HCEC 1CT (cell line): ENCODE measurements at places on chromosomes 13 and 19.

DNA sequence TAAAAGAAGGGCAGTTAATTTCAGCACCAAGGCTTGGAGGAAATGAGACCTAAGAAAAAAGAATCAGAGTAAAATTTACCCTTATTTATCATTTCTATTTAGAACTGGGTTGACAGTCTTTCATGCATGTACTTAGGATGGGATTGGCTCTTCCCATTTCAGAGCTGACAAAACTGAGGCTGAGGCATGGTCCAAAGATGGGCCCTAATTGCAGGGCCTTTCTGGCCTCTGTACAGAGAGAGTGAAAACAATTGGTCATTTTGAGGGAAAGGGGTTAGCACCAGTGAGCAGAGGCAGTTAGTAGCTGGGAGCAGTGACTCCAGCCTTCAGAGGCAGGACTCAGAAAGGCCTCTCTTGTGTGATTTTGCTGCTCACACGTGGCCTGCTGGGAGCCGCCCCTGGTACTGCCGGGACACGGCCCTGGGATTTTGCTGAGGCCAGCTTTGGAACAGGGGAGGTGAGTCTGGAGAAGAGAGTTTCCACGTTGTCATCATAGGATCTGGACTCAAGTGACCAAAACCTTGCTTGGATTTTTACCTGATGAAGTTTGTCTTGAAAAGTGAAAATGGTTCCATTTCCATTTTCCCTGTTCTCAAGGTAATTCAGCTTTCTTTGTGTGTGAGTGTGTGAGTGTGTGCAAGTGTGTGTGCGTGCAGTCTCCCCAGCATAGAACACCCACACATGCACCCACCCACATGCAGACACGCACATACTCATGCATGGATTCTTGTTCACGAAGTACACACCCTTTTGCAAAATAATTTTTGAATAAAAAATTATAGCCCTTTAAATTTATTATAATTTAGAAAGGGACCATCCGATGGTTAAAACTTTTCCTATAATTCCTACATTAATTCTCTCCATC lies at the start of gene ZNF536:
Gene ZNF536 (plus strand): TSS at position 425 of the 865 bp plus-strand sequence. CDS start 71,179 bp downstream, outside the sequence.
- DNase-seq, result no peak

GRCh38 chr13:53014495-53015443 lies 13.8 kb upstream of the OLFM4 start:
- no peak for DNase-seq

- DNase-seq, result no peak
These were observed 3.1 kb downstream of the CDX2 start for GRCh38 chr13:27965740-27966640.

GRCh38 chr13:76884186-76884906 lies 1.9 kb downstream of the KCTD12 start:
- peak; percentile 66 for DNase-seq

- DNase-seq, result peak; percentile 34
These were observed 116.5 kb upstream of the FBXL3 start for GRCh38 chr13:77143431-77143830.

DNA sequence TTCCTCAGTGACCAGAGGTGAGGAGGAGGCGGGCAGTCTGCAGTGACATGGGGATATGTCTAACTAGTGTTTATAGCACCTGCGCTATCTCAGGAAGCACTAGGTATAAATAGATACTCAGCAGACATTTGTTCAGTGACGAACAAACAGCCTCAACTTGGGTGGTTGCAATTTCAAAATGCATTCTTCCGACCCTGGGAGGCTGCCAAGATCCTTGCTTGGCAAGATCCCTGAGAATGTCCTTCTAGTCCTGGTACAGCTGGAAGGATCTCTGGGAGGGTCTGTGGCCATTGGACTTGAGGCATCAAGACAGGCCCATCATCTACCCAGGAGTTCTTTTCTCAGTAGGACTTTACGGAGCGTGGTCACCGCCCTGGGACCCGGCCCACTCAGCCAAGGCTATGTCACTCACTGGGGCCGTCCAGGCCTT lies 299.5 kb downstream of the ZNF536 start:
- no peak for DNase-seq

DNA sequence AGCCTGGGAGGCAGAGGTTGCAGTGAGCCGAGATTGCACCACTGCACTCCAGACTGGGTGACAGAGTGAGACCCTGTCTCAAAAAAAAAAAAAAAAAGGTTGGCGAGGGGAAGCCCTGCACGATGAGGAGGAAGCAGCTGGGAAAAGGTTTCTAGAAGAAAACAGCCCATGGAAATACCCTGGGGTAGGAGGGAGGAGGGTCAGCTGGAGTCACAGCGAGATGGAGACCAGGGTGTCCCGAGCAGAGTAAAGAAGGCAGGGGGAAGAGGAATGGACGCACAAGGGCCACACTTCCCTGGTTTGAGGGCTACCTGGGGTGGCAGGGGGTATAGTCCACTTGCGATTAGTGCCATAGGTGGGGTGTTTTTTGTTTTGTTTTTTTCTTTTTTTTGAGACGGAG lies 6.4 kb downstream of the KANK3 start:
- DNase-seq, result no peak

GRCh38 chr19:44718441-44719261 lies 19.7 kb downstream of the CEACAM16 start:
- peak; percentile 75 for DNase-seq

GRCh38 chr13:75749407-75749806 lies 113.3 kb downstream of the LMO7 start:
- peak; percentile 27 for DNase-seq

DNA sequence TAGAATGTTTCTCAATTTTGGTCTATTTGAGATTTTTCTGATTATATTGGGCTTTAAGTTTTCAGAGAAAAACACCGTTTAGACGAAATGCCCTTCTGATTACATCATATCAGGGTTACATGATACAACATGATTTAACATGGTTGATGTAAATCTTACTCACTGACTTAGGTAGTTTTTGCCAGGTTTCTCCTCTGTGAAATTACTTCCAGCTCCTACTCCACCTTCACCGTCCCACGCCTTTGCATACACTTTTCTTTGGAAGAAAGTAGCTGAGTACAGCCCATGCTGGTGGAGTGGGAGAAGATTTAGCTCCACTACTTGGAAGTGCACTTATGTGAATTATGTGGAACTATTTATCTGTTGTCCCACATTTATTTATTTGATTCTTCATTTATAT lies 433.2 kb upstream of the KLHL1 start:
- DNase-seq, result no peak

DNA sequence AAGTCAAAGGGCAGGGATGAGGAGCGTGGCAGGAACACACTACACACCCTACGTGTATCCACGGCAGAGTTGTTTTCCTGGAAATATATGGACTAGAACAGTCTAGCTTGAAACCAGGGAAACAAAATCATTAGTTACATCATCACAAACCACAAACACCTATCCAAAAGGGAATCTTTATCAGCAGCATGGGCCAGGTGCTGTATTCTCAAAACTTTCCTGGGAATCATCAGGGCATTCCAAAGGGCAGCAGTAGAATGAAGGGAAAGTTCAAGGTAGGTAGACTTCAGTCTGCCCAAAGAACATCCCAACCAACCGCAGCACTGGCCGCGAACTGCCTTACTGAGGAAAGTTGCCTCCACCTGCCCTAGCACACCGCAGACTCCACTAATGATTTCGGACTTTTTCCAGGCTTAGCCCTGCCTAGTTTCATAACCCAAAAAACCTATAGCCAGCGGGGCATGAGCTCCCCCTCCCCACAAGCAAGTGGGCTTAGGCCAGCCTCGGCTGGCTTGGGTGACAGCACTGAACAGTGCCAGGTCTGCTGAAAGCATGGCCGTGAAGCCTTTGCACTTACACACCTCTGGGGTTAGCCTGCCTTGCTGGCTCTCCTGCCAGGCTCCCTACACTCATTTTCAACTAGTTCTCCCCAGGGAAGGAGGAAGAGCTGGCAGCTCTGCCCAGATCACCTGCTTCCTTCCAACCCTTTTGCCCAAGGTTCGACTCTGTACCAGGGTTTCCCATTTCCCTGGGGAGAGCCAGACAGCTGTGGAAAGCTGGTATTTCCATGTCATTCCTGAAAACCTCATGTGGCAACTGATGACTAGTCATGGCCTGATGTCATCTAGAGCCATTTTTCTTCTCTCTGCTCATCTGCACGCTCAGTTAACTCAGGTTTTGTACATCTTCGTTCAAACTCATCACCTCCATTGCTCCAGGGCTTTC lies 77.3 kb upstream of the UBAC2 start:
- peak; percentile 50 for DNase-seq

GRCh38 chr13:30639671-30640070 lies 22.0 kb downstream of the USPL1 start:
- no peak for DNase-seq
